GM19239 (cell line): ENCODE measurements at places on chromosomes 11 and 22.

DNA sequence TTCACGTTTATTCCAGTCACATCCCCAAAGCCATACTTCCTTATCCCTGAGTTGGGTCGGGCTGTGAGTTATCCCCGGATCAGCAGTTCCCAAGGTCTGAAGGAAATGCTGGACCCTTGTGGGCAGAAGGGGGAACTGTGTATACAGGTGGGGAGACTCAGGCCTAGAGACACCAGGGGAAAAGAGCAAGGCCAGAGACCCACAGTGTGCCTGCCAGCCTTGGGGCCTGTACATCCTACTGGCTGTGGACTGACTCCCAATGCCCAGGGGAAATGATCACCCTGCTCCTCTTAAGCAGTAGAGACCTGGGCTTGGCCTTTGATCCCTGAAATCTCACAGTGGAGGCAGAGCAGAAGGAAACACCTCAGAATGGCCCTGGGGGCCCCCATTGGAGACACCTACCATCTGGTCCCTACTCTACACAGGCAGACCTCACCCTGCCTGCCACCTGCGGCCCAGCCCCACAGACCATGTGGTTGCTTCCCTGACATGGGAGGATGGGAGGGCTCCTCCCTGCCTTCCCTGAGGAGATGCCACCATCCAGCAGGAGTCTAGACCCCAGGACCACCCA is 1.3 kb downstream of the SELENOM start:
- no peak for DNase-seq

DNA sequence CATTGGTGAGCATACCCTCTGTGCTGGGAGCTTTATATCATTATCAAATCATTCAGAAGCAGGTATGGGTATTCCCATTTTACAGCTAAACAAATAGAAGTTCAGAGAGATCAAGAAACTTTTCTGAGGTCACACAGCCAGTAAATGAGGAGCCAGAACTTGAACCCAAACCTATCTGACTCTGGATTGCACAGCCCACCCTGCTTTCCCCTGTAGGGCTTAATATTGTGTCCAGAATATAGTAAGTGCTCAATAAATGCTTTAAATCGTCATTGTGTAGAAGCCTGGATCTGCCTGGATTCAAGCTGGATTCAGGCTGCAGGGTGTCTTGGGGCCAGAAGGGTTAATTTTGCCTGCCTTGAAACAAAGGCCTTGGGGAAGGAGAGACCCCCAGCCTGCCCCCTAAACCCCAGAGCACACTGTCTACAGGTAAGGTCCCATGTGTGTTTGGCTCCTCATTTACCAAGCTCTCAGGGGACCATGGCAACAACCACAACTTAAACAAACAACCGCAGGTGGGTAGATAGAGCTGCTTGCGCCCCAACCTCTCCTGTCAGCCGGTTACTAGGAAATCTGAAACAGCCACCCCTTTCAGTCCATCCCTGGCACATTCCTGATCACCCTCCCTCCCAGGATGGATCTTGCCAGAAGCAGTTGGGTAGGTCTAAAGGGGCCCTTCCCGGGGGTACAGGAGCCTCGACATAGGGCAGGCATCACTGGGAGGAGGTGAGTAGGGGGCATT is 3.0 kb upstream of the SEC14L3 start:
- DNase-seq = no peak

- DNase-seq = no peak
Observed at GRCh38 chr11:65084598-65085375, 765 bp downstream of the ZFPL1 start.

GRCh38 chr11:120738516-120739046 is 227.0 kb downstream of the GRIK4 start:
- DNase-seq = no peak

DNA sequence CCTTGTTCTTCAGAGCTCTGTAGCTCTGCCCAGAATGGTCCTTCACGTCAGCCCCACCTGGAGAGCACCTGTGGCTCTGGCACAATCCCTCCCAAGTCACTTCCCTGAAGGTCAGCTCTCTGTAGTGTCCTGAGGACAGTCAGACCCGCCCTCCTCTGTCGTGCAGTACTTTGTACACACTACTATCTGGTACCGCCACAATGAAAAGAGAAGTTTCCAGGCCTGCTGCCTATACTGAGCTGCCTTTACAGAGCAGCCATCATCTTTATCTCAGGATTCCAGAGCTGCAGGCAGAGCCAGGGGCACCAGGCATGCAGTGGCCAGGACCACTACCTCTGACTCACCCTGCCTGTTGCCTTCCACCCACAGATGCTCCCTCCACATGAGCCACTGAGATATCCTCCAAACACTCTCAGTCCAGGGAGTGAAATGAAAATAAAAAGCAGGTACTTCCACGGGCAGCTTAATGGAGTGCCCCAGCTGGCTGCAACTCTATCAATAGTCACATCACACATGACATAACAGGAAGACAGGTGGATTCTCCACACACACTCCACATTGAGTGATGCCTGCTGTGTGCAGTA is 7.3 kb downstream of the PACSIN2 start:
- DNase-seq = no peak

DNA sequence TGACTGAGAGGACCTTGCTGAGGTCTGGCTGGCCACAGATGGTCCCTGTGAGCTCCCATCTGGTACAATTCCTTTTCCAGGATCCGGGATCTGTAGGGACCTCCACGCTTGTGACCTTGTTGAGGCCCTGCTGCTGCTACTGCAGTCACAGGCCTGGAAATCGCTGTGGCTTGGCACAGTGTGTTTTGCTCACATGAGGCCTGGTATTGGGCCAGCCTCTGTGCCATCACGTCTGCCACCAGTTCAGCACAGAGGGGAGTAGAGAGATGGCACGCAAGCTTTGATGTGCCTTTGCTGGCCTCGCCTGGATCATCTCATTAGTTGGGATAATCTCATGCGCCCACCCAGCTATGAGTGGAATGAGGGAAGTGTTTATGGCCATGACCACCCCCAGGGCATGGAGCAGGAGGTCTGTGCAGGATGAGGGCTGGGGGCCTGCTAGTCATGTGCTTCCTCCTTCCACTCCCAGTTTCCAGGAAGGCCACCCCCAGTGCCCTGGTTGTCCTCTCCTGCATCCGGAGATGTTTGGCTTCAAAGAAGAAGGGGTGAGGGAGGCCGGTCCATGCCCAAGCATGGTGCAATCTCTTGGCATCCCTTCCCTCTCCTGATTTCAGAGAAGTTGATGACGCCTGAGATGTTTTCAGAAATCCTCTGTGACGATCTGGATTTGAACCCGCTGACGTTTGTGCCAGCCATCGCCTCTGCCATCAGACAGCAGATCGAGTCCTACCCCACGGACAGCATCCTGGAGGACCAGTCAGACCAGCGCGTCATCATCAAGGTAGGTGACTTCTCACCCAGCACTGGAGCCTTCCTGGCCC is 22.4 kb downstream of the DERL3 start:
- no peak for DNase-seq

DNA sequence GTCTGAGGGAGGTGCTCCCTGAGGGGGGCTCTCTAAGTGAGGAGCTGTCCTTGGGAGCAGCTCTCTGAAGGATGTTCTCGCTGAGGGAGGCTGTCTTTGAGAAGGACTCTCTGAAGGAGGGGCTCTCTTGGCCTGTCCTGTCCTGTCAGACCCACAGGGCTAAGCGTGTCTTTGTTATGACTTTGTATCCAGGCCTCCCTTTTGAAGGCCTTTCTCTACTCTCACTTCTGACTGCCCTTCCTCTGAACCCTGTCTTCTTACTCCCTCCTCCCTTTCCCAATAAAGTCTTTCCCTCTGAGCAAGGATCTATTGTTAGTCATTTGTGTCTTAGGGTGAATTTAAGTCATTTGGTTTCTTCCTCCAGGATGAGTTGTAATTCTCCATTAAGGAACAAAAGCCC is 330.1 kb upstream of the PLET1 start:
- DNase-seq = no peak

DNA sequence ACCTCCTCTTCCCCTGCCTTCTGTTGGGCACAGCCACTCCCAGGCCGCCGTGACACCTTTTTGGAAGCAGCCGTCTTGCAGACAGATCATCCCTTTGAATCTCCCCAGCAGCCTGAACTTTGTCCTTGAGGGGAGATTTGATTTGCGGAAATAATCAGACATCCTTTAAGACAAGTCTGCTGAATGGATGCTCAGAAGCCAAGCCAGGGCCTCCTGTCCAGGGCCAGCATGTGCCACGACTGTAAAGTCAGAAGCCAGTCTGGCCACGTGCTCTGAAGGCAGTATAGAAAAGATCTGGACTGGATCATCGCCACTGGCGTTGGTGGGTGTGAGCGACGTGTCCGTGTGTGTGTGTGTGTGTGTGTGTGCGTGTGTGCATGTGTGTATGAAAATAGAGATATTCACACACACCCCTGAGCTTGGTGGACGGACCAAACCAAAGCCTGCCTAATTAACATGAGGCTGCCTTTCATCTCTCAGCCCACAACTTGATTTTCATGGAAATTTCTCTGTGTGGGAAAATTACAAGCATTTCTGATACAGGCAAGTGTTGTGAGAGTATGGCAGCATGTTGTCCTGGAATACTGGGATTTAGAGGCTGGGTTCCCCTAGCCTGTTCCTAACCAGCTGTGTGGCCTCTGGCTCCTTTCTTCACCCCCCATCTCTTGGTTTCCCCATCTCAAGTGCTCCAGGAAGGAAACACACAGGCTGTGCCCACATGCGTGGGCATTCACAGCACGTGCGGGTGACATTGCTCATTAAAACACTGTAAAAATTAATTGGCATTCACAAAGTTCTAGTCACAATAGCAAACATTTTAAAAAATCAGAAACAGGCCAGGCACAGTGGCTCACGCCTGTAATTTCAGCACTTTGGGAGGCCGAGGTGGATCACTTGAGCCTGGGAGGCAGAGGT is 61.8 kb upstream of the WNT7B start:
- DNase-seq = no peak

DNA sequence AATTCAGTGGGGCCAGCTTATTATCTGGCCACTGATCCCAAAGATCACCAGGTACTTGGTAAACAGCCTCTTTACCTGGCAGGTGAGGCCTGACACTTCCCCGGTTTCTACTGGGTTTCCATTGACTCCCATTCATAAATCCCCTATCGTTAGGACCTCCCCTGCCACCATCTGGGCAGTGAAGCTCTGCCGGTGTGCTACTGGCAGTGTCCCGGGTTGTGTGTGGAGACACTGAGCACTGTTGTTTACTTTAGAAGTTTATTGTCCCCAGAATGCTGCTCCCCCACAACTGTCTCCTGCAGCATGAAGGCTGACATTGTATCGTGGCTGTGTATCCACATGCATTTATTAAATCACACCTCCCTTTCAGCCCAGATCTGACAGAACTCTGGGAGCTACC is 142.7 kb downstream of the WNT7B start:
- no peak for DNase-seq

DNA sequence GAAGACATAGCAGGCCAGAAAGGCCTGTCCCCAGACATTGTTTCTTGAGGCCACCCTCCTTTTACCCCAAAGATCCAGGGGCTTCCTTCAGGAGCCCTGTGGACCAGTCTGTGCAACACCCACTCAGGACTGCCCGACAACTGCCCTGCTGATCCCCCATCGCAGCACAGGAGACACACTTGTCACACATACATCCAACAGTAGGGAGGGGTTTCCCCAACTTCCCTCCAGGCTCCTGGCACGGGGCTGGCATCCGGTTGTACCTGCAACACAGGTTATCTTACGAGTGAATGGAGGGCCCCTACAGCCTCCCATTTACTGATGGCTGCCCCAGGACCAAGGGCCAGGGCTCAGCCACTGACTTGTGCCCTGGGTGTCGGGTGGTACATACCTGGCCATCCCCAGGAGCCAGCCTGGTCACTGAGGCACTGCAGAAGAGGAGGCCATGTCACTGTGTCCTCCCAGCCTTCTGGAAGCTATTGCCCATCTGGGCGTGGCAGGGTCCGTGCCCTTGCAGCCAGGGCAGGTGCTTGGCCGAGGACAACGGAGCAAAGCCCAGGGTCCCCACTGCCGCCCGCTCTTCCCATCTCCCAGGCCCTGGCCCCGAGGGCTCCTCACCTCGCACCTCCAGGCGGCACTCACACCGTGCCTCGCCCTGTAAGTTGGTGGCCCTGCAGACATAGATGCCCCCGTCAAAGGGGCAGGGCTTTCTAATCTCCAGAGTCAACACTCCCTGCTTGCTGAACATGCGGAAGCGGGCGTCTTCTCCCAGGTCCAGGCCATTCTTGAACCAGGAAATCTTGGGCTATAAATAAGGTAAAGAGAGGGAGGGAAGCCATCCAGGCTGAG is 20.8 kb downstream of the MYBPC3 start:
- no peak for DNase-seq

DNA sequence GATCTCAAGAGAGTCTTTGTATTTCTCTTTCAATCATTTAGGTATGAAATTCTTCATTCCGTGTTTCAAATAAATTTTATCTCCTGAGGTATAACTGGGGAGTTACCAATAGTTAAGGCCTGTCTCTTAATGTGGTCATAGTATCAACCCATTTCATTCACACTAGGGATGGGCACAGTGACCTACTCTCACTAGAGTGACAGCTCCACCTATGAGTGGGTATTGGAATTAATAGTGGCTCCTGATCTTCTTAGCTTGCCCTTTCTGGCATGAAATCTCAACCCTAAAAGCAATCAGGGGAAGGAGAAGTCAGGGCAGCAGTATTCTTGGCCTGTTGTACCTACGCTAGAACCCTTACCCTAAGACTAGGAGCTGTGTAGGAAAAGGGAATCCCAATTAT is 507.7 kb downstream of the FAM181B start:
- DNase-seq = no peak

- DNase-seq = no peak
Observed at GRCh38 chr11:74090701-74091100, 80.1 kb downstream of the C2CD3 start.

GRCh38 chr11:18081551-18081950 is 24.3 kb downstream of the SAAL1 start:
- DNase-seq = no peak

DNA sequence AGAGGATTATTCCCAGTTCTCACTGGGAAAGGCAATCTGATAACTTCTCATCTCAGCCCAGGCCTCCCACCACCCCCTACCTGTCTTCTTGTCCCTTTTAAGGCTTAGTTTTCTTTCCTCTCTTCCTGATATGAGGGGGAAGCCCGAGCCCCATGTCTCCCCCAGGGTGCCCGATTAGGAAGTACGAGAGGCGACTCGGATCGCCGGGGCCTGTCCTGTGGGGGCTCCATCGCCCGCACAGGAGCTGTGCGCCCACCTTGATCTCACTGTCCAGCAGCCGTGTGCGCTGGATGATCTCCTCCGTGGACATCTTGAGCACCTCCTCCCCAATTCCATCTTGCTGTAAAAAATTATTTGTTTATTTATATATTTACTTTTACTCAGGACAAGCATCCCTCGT is 628 bp downstream of the PSMC3 start:
- no peak for DNase-seq

- no peak for DNase-seq
Observed at GRCh38 chr11:112967082-112967481, 5.9 kb downstream of the NCAM1 start.
